CD4-positive, alpha-beta T cell treated with Interleukin-6 at 100 ng/mL for 8 hours (primary cell): ENCODE measurements at places on chromosomes 5 and 9.

- peak; percentile 31 for DNase-seq
Measured at GRCh38 chr5:6820851-6821479, 107.7 kb downstream of the TENT4A start.

DNA sequence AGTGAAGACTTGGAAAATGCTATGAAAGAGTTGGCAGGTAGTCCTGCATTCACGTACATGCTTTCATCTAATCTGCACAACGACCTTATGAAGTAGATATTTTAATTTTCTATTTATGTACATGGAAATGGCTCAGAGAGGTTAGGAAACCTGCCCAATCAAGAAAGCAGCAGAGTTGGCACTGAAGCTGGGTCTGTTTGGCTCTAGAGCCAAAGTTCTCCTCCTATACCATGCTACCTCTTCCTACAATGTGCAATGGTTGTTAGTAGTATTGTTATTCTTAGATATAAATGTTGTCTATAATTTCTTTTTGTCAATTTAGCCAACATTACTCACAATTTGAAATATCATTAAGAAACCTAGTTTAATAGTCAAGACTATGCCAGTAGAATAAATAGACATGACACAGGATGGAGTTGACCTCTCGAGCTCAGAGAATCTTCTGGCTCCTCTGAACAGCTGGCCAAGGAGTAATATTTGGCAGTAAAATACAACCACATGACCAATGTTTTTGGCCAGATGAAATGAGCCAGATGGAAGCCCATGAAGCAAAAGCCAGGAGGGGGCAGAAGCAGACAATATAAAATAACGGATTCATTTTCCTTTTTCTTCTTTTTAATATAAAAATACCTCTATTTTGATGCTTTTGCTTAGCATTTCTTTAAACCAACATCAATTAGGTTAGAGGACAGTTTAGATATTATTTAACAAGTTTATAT, 542.3 kb downstream of the PDE4D start:
- no peak for DNase-seq

- no peak for DNase-seq
Measured at GRCh38 chr5:167918184-167918812, 373.1 kb upstream of the WWC1 start.

DNA sequence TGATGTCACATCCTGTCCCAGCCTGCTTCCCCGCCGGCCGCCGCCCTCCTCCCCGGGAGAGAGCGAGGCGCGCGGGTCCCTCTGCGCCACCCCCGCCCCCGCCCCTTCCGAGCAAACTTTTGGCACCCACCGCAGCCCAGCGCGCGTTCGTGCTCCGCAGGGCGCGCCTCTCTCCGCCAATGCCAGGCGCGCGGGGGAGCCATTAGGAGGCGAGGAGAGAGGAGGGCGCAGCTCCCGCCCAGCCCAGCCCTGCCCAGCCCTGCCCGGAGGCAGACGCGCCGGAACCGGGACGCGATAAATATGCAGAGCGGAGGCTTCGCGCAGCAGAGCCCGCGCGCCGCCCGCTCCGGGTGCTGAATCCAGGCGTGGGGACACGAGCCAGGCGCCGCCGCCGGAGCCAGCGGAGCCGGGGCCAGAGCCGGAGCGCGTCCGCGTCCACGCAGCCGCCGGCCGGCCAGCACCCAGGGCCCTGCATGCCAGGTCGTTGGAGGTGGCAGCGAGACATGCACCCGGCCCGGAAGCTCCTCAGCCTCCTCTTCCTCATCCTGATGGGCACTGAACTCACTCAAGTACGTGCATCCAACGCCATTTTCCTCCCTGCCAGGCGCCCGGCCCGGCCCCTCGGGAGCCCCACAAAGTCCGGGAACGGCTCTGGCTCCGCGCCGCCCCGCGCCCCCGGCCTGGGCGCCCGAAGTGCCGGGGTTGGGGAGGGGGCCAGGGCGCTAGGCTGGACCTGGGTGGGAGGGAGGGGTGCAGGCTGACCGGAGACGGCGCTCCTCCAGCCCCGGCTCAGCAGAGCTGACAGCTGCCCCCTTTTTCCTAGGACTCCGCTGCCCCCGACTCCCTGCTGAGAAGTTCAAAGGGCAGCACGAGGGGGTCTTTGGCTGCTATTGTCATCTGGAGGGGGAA, 12.0 kb upstream of the OLFM1 start:
- DNase-seq = no peak

DNA sequence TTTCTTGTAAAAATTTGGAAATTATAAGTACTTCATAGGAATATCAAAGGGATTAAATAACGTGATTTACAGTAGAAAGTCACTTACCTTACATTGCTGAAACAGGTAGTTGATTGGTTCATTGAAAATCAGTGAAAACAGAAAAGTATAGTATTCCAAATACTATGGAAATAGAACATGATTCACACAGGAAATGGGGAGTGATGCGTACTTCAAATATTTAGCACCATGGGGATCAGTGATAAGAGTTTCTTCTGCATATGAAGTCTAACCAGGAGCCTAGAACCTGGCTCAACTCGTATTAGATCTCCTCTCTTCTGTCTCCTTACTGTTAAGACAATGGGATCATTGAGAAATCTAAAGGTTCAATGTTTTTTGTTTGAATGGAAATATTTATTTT, 133.3 kb downstream of the FAM174A start:
- no peak for DNase-seq

- DNase-seq = no peak
Measured at GRCh38 chr5:95284572-95285408, at the start of gene MCTP1. Gene MCTP1, minus strand, starts transcription at chr5:95285094.

GRCh38 chr5:129804705-129805104, 56.8 kb downstream of the MINAR2 start:
- DNase-seq = no peak

GRCh38 chr9:109913461-109913810, 133.4 kb downstream of the PALM2AKAP2 start:
- no peak for DNase-seq

GRCh38 chr5:56763711-56764466, 51.5 kb upstream of the MAP3K1 start:
- DNase-seq = no peak

DNA sequence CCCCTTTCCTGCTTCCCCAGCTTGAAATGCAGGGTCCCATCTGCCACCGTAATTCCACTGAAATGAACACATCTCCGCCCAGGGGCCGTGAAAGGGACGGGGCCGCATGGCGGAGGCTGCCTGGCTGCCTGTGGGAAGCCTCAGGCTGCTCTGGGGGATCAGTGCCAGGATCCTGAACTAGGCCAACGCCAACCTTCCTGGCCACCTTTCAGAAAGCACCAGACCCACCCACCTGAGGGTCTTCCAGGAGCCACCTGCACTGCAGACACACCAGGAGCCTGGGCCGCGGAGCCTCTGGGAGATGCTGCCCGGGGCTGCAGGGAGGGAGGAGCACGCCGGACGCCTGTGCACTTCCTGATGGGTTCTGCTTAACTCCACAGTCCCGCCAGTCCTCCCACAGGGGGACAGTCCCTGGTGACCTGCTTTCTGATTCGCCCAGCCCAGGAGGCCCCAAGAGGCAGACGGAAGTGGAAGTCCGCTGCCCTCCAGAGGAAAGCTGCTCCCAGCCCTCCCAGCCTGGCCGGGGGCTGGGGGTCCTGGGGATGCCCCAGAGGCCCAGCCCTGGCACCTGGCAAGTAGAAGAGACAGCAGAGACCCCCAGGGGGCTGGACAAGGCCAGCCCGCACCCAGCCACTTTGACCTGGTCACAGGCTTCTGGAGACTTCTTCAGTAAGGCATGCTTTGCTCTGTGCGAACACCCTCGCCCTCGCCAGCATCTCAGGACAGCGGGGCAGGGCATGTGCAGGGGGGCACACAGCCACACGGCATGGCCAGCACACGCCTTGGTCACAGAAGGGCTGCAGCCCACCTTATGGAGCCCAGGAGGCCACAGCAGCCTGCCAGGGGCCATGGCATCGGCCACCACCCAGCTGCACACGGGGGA, at the start of gene CARD9:
Gene CARD9, minus strand, starts transcription at position 370 of the 883 bp plus-strand sequence. CDS start 1,591 bp downstream, outside the sequence.
- no peak for DNase-seq

DNA sequence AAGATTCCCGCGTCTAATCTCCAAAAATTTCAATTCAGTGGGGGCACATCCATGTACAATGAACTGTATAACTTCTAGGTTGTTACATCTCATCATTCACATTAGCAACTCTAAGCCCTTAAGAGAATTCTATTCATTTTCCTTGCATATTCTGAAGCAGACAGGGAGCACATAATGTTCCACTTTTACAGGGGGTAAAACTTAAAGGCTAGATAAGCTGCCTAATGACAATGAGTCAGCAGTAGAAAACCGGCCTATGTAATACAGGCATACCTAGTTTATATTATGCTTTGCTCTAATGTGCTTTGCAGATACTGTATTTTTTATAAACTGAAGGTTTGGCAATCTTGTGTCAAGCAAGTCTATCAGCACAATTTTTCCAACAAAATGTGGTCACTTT, 40.4 kb downstream of the PTAR1 start:
- no peak for DNase-seq

DNA sequence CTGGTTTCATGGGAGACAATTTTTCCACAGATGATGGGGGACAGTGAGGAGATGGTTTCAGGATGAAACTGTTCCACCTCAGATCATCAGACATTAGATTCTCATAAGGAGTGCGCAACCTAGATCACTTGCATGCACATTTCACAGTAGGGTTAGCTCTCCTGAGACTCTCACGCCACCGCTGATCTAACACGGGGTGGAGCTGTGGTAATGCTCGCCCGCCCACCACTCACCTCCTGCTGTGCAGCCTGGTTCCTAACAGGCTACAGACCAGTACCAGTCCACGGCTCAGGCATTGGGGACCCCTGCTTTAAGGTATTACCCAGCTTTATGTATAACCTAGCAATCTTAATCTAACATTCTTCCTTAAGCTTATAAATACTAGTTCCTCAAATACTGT, 35.6 kb downstream of the TTC39B start:
- no peak for DNase-seq

DNA sequence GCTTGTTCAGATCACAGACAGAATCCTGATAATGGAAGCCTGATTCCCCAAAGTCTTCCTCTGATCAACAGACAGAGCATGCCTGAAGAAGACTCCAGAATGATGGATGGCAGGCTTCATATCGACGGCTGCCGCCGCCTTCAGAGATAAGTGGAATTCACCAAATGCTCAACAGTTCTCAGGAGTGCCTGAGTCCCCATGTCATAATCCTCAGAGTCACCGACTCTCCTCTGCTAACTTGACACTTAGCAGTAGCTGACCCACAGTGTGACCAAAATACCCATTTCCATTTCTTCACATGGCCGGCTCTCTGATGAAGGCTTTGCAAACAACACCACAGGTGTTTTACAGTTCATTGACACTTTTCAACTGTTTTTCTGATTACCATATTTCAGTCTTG, 58.7 kb downstream of the PRDM6 start:
- no peak for DNase-seq

DNA sequence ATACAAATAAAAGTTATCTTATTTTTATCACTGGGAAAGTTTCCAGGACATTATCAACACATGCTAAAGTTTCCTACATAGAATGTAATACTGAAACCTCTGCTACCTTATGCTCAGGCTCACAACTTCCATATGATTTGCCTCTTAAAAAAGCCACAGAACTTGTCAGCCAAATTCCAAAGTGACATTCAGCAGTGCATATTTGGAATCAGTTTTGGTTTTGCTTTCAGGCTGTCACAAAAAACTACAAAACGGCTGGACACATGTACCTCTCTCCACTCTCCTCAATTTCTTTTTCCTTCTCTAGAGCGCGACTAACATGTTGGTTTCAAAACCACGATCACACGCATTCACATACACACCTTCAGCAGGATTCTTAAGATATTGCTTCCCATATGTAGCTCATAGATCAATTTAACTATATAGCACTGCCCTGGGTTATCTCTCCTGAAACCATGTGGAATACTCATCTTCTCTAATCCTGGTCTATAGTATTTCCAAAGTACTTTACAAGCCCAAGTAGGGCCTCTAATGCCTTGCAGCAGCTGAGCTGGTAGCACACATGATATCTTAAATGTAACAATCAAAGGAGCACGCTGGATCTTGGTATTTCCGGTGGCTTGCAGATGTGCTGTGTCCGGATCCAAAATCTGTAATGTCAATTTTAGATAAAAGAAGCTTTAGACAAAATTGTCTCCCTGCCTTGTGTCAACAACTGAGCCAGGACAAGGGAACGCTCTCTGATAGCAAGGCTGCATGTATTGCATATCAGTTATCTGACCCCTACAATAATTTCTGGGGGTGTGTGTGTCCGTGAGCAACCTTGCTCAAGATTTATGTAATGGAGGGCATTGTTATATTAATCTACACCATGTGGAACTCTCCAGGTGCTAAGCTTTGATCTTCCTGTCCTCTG, 203.2 kb downstream of the DMRT2 start:
- DNase-seq = no peak

DNA sequence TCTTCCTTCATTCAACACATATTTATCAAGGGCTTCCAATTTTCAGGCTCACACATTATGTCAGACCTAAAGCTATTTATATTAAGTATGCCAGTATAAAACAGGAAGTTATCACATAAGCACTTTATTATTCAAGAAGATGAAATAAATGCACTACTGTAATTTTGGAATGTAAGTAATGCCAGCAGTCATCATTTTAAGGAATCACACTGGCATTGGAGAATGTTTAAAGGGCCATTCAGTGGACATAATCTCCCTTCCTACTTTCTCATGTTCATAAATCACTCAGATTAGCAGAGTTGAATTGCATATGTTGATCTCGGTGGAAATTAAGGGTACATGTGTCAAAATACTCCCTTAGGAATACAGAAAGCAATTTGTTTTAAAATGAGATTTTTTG, 164.4 kb downstream of the GIN1 start:
- DNase-seq = no peak

DNA sequence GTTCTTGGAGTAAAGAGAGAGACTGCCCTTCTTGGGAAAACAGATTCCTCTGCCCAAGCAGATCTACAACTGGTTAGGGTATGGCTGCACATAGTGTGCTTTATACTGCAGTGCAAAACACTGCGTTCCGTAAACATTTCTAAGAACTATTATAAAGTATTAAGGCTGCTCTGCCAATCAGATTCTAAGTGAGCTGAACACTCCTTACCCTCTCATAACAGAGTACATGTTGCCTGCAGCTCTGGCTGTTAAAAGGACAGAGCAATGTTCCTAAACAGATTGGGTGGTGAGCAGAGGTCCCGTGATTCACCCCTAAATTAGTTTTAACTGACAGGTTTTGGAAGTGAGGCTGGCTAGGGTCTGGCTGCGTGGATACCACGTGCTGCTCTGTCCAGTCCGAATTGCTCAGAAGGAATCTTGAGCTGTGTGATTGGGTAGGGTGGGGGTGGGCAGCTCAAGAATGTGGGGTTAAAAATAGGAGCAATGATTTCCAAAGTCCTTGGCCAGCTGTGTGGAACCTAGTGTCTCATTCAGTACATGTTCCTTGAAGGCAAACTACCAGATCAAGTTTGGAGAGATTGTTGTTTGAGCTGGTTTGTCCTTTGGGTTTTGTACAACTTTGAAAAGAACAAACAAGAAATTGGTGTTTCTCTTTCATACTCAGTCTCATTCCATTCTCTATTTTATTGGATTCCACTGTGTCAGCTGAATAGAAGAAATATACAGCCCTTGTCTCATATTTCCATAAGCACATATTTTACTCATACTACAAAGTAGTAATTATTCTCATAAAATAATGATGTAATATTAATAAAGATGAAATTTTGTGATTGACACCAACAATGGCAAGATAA, 497.6 kb upstream of the CD180 start:
- no peak for DNase-seq
